Nucleus accumbens (tissue), 56 donors: ENCODE measurements at places on chromosomes 16 and 17.

DNA sequence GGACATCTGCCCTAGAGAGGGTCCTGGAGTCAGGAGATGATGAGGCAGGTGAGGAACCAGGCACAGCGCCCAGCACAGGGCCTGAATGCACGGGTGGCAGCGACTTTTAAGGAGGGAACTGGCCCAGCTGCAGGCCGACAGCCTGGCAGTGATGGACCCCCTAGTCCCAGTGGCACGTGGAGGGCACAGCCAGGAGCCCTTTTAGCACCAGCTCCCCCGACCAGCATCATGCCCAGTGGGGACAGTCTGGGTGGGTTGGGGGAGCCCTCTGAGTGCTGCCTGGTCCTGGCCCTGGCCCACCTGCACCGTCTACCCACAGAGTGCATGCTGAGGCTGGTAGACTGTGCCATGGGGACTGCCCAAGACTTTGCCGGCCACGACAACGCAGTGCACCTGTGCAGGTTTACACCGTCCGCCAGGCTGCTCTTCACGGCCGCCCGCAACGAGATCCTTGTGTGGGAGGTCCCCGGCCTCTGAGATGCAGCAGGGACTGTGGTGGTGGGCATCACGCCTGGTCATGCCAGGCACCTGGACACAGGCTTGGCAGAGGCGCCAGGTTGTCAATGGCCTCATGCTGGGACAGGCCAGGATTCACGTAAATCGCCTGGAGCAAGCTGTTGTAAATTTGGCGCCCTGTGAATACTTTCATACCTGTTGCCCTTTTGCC, 686 bp upstream of the RHOT2 start:
- DNase-seq, result no peak

DNA sequence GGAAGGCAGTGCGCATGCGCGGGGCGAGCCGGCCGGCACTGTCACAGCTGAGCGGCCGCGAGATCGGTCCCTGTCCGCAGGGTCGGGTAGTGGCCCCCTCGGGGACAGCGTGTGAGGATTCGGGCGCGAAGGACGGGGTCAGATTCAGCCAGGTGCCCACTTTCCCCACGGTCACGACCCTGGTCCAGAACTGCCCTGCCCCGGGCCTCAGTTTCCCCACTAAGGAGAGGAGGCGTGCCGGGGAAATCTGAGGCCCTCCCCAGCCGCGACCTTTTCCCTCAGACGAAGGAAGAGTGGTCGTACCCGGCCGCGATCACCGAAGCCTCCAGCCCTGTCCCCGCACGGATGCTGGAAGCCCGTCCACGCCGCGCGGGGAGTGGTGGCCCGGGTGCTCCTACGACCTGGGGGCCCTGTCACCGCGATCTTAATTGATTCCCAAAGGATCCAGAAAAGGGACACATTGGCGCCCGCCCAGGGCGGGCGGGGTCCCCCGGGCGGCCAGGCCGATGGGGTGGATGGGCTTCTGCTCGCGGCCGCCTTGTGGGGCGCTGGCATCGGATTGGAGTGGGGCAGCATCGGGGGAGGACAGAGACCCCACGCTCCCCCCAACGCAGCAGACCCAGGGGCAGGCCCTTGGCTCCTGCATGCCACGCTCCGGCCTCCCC, 57.7 kb downstream of the SRL start:
- no peak for DNase-seq

DNA sequence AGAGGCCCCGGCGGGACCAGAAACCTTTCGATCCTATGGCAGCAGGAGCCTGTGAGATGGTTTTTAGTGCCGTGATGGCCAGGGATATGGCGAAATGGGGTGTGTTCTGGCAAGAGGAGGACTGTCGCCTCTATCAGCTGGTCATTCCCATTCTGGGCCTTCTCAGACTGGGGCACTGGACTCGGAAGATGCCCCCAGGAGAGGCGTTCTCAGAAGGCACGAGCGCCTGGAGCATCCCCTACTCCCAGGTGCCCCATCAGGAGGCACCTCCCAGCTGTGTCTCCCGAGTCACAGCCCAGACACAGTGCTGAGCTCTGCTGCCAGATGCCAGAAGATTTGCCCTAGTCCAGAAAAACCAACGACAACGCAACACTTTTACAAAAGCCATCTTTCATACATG, 54.6 kb upstream of the ENDOV start:
- DNase-seq, result no peak

GRCh38 chr16:17125671-17126070, 345.1 kb downstream of the XYLT1 start:
- DNase-seq, result no peak

DNA sequence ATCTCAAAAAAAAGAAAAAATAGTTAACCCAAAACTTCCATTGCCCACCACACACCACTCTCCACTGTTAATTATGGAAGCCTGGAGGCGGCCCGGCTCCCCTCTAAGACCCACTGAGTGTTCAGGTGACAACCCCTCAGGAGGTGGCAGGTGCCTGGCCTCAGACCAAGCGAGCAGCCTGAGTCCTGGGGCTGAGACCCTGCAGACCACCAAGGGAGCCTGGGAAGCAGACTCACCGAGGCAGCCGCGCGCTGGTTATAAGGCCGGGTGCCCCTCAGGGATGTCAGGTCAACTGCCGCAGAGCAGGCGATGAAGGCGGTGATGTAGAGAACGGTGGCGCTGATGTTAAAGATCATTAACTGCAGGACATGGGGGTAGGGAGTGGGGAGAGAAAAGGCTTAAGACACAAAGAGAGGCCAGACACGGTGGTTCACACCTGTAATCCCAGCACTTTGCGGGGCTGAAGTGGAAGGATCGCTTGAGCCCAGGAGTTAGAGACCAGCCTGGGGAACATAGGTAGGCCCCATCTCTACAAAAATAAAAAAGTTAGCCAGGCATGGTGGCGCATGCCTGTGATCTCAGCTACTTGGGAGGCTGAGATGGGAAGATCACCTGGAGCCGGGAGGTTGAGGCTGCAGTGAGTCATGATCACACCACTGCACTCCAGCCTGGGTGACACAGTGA, 13.3 kb downstream of the ARL2BP start:
- no peak for DNase-seq

DNA sequence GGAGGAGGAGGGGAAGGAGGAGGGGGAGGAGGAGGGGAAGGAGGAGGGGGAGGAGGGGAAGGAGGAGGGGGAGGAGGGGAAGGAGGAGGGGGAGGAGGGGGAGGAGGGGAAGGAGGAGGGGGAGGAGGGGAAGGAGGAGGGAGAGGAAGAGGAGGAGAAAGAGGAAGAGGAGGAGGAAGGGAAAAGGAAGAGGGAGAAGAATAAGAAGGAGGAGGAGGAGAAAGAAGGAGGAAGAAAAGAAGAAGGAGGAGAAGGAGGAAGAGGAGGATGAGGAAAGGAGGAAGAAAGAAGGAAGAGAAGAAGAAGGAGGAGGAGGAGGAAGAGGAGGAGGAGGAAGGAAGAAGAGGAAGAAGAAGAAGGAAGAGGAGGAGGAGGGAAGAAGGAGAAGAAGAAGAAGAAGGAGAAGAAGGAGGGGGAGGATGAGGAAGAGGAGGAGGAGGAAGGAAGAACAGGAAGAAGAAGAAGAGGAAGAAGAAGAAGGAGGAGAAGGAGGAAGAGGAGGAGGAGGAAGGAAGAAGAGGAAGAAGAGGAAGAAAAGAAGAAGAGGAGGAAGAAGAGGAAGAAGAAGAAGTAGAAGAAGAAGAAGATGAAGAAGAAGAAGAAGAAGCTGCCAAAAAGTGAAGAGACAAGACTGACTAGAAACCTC, 103.8 kb downstream of the C16orf78 start:
- DNase-seq, result no peak

- DNase-seq, result peak; percentile 56
Measured at GRCh38 chr16:15427648-15428239, 6.6 kb upstream of the BMERB1 start.
